ENCODE measurements at places on chromosomes 1 and 21.

GRCh38 chr1:178066296-178066907 lies 27.5 kb upstream of the RASAL2 start:
- no peak for DNase-seq

DNA sequence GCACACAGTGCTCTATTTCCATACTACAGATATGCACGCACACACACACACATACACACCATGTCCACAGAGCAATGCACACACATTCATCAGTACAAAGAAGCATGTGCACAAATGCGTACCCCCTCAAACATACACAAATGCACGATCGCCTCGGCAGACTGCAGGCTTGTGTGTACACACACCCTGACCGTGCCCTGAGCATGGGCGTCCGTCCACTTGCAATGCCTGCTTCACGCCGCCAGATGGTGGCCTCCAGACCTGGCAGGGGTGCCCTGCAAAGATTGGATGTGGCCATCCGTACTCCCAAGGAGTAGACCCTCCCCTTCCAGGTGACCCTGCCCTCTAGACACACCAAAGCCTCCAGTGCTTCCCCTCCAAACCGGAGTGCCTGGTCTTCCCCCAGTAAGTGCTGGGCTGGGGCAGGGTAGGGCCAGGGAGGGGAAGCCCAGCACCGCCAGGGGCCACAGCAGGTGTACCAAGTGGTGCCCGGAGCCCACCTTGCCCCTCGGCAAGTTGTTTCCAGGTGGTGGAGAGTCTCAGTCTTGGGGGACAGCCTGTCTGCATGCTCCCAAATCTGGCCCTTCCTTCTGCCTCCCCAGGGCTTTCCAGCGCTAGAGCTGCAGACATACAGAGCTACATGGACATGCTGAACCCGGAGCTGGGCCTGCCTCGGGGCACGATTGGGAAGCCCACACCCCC lies 20.6 kb downstream of the ESPN start:
- no peak for DNase-seq

DNA sequence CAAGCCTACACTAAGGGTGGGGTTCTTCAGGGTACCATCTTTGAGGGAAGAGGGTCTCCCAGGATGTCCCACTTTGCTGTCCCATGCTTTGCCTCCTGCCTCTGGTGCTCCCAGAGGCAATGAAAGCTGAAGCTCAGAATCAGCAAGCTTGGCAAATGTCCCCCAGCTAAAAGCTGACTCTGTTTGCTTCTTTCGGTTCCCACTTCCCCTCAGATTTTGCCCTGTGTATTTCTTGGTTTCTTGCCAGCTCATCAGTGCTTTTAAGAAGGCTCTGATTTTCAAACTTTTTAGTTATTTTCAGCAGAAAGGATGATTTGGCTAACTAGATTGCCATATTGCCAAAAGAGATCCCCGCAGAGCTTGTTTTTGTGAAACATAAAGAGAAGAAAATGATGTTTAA lies 33.1 kb upstream of the COG2 start:
- no peak for DNase-seq

DNA sequence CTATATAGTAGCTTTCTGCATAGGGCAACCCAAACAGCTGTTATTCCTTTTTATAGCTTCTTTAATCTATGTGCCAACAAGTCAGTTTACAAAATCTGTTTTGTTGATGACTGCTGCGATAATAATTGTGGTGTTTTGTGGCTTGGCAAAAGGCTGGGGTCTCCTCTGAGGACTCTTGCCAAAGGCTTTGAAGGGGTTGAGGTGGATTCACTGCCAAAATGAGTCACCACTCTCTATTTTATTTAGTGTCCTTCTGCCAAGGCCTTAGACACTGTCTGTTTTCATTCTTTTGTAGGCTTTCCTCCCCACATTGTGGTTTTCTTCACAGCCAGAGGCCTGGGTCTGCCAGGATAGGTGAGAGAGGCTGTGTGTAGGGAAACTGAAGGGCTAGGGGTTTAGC lies 161.8 kb downstream of the NFIA start:
- no peak for DNase-seq

DNA sequence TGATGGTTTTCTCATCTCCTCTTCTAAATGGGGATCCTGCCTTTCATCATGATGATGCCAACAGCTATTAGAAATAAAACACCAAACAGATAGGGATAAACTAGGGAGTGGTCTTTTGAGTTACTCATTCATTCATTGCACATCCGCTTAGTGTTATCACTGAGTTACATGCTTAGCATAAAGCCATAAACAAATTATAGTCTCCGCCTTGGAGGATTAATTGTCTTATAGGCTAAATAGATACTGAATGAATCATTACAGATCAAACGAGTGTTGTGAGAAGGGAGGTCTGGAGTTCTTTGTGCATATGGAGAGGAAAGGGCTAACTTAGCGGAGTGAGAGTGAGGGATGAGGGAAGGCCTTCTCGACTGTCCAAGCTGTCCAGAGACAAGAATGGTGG lies 19.8 kb upstream of the GUCA2B start:
- DNase-seq: no peak

GRCh38 chr1:21323091-21323490 lies 32.8 kb upstream of the ECE1 start:
- DNase-seq: no peak

DNA sequence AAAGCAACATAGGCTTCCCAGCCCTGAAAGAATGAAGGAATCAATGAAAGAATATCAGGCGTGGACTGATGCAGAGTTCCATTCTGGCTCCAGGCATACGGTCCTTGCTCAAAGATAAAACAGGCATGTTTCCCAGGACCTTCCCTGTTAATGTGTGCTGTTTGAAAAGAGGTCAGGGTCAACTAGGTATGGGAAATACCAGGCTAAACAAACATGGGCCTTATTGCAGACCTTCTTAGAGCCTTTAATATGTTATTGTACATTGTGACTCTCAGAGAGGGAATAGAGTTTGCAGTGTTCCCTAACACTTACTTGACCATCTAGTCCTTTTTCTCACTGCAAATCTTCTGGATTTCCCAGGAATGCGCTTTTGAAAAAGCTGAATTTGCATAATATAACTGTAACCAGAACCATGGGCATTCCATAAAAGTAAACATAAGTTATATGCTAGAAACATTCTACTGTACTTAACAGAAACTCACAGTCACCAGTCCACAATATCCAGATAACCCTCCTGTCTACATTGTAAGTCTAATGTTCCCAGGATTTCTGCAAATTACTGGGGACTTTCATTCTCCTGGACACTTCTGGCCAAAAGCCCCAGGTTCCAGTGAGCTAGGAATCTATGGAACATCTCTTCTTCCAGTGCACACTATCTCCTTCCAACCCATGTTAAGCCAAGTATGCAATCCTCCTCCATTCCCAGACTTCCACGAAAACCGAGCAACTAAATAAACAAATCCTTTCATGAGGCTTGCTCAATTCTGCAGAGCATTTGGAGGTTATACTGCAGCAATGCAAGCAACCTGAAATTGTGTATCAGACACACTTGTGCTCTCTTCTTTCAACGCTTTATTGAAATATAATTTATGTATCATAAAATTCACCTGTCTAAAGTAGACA lies 486.6 kb downstream of the SETD4 start:
- no peak for DNase-seq

GRCh38 chr1:28457678-28458077 lies 48.2 kb upstream of the RCC1 start:
- no peak for DNase-seq

DNA sequence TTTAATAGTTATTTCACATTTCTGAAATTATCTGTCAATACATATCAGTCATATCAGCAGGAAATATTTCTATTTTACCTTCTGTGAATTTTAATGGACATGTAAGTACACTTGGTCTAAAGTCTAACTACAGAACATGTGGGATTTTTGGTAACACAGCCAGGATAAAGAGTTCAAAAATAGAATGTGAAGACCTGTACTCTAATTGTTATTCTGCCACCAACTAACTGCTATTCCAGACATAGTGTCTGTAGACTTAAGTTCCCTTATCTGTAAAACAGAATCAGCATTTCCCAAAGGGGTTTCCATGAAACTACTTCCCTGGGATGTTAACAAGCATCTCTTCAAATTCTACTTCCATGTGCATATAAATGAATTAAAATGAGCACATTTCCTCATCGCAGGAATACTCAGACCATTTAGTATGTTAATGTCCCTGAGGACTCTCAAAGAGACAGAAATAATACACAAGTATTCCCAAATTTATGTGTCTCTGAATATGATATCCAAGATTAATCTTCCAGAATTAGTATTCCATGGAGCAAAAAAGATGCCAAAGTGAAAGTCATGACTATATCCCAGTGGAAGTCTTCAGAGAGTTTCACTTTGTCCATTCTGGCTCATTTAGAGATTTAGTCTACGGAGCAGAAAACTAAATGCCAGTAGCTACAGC lies 325.6 kb downstream of the NEGR1 start:
- no peak for DNase-seq

DNA sequence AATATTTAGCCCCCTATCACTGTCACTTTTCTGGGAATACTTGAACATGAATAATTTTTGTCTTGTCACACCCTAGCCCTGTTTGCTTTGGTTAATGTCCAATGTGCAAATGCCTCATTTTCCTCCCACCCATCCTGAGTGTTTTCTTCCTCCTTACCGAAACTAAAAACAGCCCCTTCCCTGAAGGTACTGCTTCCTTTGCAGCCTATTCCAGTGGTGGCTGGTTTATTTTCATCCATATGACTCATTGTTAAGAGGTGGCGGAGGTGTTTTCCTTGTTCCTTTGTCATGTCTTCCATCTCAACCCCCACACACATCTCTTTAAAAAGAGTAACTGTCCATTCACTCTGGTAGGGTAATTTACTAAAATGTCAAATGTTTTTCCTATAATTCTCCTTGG lies 40.4 kb downstream of the CD55 start:
- DNase-seq: no peak

DNA sequence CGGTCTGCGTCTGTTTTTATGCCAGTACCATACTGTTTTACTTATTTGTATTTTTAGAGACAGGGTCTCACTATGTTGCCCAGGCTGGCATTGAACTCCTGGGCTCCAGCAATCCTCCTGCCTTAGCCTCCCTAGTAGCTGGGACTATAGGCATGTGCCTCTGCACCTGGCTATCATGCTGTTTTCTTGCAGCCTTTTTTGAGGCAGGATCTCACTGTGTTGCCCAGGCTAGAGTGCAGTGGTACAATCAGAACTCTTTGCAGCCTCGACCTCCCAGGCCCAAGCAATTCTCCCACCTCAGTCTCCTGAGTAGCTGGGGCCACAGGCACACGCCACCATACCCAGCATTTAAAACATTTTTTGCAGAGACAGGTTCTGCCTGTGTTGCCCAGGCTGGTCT lies 5.3 kb upstream of the LRRC39 start:
- DNase-seq: no peak

GRCh38 chr1:208513799-208514198 lies 269.6 kb upstream of the PLXNA2 start:
- no peak for DNase-seq

GRCh38 chr1:74317663-74318062 lies 82.5 kb downstream of the TNNI3K start:
- DNase-seq: no peak

DNA sequence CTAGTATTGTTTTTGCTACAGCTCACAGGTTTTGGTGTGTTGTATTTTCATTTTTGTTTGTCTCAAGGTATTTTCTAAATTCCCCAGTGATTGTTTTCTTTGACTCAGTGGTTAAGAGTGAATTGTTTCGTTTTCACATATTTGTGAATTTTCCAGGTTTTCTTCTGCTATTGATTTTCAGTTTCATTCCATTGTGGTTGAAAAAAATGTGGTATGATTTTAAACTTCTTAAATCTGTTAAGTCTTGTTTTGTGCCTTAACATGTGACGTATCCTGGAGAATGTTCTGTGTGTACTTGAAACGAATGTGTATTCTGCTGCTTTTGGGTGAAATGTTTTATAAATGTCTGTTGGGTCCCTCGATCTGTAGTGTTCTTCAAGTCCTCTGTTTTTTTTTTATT lies 117.9 kb downstream of the KIF26B start:
- no peak for DNase-seq

GRCh38 chr21:45559216-45560105 lies 17.2 kb upstream of the SLC19A1 start:
- DNase-seq: peak; percentile 15

GRCh38 chr1:200767321-200767720 lies 28.6 kb downstream of the CAMSAP2 start:
- no peak for DNase-seq

- no peak for DNase-seq
Measured at GRCh38 chr1:45929257-45929687, 125.9 kb downstream of the MAST2 start.

DNA sequence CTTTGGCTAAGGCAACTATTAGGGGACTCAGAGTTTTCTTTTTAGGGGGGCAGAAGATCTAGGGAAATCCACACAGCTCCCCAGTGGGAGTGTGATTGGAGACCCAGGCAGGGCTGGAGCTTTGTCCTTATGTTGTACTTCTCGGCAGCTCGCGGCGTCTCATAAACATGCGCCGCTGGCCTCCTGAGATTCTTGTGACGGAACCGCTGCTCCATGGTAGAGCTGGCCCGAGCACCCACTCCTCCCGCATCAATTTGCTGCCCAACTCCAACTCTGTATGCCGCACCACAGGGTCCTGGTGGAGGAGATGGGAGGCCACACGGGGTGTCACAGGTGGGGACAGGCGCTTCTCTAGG lies 143.9 kb downstream of the GALNT2 start:
- DNase-seq: no peak

- DNase-seq: no peak
Measured at GRCh38 chr1:22914633-22915217, 57.9 kb downstream of the LACTBL1 start.

DNA sequence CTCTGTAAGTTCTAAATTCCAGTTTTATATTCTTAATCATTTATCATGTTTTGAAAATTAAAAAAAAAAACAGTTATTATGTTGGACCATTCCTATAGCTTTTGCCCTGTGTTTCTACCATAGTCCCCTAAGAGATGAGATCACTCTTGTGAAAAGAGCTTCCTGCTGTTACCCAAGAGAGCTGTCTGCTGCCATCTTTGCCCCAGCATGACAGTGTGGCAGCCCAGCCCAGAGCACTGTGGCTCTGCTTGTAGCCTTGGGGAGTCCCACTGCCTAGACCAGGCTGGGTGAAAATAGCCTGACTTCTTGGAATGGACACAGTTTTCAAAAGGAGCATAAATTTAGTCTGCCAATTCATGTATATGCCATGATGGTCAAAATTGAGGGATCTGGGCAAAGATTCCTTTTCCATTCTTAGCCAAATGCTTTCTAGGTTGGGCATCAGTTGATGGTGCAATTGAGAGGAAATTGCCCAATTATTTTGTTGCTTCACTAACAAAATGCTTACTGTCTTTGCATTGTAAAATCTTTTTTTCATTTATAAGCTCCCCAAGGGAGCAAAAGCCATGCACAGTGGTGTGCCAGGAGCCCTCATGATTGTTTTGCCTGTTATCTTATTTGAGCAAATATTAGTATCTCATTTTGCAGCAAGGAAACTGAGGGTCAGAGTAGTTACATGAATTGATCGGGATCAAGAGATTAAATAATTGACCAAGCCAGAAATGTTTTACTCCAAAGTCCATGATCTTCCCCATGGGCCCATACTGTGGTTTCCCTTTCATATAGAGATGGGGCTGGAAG lies 72.8 kb downstream of the ETS2 start:
- DNase-seq: no peak

GRCh38 chr1:203307641-203308126 lies 2.4 kb downstream of the BTG2 start:
- DNase-seq: no peak

- DNase-seq: no peak
Measured at GRCh38 chr1:8866173-8866791, 12.2 kb downstream of the ENO1 start.
